Stimulated activated naive CD4-positive, alpha-beta T cell (primary cell): ENCODE measurements at places on chromosomes 1 and 21.

DNA sequence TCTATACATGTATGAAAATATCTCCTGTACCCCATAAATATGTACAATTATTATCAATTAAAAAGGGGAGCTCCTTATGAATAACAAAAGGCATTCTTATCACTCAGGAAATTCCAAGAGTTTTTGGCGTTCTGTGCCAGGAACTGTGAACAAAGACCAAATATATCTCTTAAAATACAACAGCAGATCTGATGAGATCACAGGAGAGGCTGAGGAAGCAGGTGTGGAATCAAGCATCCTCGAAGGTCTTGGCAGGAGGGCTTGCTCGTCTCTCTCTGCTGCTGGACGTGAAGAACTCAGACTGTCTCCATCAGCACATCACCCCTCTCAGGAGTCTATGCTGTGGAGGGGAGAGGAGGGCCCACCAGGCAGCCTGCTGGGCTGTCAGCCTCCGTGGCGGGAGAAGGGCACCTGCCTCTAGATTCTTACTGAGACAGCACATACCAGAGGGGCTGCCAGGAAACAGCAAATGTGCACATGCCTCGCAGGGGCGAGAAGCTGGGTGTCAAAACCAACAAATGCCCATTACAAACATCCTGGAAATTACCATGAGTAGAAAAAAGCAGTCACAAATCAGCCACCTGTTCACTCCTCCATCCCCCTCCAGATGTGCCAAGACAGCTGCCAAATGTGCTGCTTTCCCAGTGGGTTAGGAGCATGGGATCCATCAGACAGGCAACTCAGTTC lies 30.8 kb upstream of the FAM89A start:
- DNase-seq: no peak

- no peak for DNase-seq
Measured at GRCh38 chr1:113669988-113670387, 89.3 kb downstream of the PHTF1 start.

DNA sequence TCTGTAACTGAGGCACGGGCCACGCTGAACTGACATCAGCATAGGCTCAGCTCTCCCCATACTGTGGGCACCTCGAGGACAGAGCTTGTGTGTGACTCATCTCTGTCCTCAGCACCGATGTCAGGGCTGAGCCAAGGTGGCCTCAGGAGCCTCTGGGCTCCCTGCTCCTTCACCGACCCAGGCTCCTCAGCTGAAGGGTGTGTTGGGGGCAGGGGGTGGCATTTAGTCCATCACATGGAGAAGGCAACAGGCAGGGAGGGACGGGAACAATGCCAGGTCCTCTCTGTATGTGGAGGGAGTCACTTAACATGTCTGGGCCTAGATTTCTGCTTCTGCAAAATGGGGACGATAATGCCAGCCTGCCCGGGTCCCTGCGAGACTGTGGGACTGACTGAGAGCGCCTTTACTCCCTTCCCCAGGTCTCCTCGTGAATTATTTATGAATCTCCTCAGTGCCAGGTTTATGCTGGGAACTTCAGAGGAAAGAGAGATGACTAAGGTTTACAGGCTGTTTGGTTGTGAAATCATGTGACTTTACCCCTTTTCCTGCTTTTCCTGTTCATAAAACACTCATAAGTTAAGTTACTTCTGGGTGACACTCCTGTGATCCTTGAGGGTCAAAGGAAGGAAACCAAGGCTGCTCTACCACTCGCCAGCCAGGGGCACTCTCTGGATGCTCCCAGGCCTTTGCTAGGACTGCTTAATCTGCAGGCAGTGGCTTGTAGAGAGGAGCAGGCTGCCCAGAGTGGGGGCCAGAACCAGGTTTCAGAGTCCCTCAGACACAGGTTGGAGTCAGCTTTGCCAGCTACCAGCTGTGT lies 16.2 kb downstream of the TTC39A start:
- no peak for DNase-seq

GRCh38 chr1:172670791-172671190 lies 11.9 kb downstream of the FASLG start:
- DNase-seq: peak; percentile 77

GRCh38 chr1:48080331-48081255 lies 83.4 kb upstream of the TRABD2B start:
- DNase-seq: no peak
